ENCODE measurements at places on chromosomes 3 and 15.
A peak's percentile ranks its signal among the peaks of the same experiment; 100 is the strongest.

- DNase-seq = no peak
Observed at GRCh38 chr3:26652164-26652563, 29.6 kb downstream of the LRRC3B start.

GRCh38 chr15:51869060-51869421 lies 39.6 kb downstream of the TMOD3 start:
- DNase-seq = no peak

GRCh38 chr15:51224428-51224827 lies 114.0 kb downstream of the CYP19A1 start:
- no peak for DNase-seq

GRCh38 chr15:40927873-40928806 lies 1.0 kb upstream of the DLL4 start:
- DNase-seq = no peak

- DNase-seq = no peak
Observed at GRCh38 chr3:129723558-129724324, 117.3 kb upstream of the PLXND1 start.

GRCh38 chr15:74827614-74828013 lies 1.2 kb downstream of the CPLX3 start:
- no peak for DNase-seq

DNA sequence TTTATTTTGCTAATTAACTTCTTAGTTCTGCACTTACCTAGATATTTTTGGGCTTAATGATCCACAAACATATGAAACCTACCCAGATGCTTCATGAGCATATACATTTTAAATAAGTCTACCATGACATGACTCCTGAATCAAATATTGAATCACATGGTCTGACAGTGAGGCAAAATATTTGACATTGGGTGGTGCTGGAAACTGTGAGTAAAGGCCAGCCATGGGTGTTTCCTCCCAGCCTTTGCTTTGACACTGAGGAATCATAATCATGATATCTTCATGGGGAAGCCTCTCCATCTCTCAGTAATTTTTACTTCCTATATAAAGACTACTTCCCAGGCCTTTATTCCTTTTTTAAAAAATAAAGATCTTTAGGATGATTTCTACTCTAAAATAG lies 22.8 kb upstream of the SSR3 start:
- no peak for DNase-seq

DNA sequence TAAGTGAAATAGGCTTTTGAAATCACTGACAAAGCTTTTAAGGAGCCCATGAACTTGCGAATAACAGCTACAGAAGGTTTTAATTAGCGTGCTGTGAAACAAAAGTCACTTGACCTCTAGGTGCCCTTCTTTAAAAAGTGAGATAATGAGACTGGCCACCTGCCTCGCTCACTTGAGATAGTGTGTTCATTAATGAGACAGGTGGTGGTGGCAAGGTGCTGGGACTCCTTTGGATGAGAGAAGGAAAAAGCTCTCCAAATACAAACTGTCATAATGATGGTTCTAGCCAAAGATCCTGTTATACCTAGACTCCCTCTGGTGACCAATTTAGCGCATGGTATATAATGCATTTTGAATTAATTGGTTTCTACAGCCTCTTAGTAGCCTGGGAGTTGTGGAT lies 22.7 kb upstream of the IREB2 start:
- DNase-seq = no peak

DNA sequence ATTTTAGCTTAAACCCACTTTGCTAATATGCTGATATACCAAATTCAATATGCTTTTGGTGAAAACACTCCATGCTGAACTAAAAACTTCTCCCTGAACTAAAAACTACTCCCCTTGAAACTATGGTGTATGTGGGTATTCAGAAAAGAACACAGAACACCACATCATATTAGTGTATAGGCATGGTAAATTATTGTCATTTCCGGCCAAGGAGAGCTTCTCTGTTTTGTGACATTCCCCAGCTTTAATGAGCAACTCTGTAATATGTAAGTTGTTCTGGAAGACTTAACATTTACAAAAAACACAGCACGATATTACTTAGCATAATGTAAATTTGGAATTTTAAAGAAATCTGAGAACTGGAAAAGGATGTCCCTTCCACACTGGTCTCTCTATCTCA lies 269.9 kb upstream of the WNT5A start:
- DNase-seq = no peak

- DNase-seq = no peak
Observed at GRCh38 chr3:42071904-42072812, 19.0 kb upstream of the TRAK1 start.

GRCh38 chr3:113054552-113054951 lies 63.8 kb downstream of the GTPBP8 start:
- DNase-seq = no peak

GRCh38 chr3:117532268-117532667 lies 822.7 kb downstream of the TUSC7 start:
- no peak for DNase-seq

DNA sequence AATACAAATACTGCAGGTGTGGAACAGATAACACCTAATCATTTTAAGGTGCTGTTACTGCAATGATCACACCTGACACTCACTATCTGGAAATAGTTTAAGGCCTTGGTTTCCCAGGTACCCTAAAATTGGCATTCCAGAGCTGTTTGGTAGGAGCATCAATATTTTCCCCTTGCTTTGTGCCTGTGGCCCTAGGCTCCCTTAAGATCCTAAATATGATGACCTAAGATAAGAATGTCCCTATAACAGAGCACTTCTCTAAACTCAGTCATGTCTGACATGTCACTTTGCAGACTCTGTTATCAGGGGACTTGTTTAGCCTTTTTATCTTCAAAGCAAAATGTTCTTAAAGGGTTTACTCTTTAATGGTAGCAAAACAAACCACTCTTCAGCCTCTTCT lies 115.9 kb upstream of the STRIT1 start:
- no peak for DNase-seq

DNA sequence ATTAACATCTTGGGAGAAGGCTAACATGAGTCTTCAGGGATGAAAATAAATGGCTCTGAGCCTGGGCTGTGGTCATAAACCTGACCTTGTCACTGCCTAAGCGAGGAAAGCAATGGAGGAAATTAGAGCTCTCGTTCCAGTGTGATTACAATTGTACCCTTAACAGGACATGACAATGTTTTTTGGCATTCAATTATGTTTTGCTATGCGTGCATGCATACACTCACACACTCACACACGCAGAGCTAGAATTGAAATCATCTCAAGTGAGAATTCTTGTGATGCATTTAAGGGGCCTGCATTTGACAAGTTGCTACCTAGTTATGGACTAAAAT lies 24.1 kb downstream of the ZNF80 start:
- DNase-seq = no peak

DNA sequence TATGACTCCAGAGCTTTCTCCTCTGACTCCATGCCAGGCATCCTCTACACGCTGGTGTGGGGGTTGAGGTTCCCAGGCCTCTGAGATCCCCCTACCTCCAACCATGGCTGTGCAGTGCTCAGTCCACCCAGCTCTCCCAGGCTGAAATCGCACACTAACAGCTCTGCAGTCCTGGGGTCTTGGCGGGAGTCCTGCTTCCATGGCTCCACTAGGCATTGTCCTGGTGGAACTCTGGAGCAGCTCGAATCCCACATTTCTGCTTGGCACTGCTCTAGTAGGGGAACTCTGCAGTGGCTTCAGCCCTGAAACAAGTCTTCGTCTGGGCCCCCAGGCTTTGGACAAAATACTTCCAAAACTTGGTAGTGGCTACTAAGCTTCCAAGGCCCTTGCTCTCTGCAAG lies 50.7 kb downstream of the ROPN1B start:
- no peak for DNase-seq

- DNase-seq = no peak
Observed at GRCh38 chr3:62319570-62320243, 53.6 kb downstream of the FEZF2 start.

DNA sequence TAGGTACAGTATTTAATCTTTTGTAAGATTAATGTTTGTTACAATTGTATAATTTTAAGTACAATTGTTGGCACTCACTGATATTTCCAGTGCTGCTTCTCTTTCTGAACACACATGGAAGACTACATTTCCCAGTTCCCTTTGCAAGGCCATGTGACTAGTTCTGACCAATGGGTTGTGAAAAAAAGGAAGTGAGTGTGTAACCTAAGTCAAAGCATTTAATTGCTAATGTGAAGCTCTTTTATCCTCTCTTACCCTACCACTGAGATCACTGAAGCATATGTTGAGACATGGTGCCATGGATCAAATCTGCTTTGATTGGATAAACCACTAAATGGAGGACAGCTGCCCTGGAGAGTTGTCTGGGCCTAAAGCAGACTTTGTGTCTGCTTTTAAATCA lies 83.9 kb upstream of the PLXND1 start:
- no peak for DNase-seq

DNA sequence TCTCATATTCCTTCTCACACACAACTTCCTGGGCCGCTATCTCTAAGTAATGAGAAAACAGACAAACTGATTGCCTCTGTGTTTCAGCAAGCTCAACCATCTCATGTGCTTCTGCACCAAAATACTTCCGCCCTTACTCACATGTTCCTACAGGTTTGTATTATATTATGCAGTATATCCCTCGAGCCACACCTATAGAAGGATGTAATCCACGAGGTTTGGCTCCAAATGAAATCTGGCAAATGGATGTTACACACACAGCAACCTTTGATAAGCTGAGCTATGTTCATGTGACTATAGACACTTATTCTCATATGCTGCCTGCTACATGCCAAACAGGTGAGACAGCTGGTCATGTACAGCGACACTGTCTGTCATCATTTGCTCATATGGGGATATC lies 22.6 kb downstream of the CCRL2 start:
- DNase-seq = no peak

- no peak for DNase-seq
Observed at GRCh38 chr3:151969026-151969642, 95.7 kb downstream of the SUCNR1 start.

DNA sequence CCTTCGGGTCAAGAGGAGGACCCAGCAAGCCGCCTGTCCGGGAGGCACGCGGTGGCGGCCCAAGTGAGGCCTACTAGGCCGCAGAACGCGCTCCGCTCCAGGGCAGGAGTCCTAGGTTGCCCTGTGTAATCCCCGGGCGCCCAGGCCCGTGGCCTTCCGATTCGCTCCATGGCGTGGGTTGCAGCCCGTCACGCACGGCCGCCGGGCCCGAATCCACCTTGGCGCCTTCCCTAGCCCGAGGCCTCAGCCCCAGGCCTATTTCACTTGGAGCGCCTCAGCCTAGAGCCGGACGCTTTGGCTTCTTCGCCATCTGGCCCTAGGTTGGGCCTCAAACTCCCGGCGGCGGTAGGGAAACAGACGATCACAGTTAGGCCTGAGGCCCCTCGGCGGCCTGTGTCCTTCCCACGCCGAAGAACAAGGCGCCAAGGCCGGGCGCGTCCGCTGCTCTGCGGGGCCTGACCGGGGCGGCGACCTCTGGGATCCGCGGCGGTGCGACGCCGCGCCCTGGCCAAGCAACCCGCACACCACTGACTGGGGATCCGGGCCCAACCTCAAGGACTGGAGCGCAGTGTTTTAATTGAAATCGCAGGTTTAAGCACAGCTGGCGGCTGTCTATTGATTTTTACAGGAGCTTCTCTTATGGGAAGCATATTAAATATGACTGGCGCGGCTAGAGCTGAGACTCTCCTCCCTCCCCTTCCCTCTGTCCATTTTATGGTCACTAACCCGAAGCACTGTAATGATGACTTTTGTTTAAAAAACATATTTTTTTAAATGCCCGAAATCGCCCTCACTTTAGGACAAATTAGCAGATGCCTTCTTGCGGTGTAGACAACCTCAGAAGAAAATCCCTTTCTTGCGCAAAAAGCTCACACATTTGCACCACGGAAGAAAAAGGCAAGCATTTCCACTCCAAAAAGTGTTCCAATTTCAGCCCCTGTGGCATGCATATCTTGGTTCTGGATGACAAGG lies 3.8 kb upstream of the FEZF2 start:
- DNase-seq = no peak

- no peak for DNase-seq
Observed at GRCh38 chr15:38128341-38128781, 124.3 kb upstream of the SPRED1 start.

DNA sequence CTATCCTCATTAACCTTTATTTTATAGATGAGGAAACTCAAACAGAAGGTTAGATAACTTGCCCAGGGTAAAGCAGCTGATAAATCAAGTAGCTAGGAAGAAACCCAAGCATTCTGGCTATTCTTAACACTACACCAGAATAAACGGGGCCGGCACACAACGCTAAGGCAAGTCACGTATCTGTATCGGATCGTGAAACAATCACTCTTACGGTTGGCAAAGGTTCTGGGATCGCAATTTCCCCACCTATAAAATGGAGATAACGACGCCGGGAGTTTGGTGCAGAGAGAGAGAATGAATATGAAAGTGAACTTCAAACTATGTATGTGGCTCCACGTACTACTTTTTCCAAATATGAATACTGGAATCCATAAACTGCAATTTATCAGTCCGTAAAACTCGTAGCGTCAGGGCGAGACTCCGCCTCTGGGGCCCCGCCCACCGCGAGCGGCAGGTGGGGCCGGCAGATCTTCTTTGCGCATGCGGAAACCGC lies 252 bp upstream of the ARMC8 start:
- peak; percentile 82 for DNase-seq

GRCh38 chr15:40936709-40937666 lies 7.8 kb downstream of the DLL4 start:
- DNase-seq = no peak

DNA sequence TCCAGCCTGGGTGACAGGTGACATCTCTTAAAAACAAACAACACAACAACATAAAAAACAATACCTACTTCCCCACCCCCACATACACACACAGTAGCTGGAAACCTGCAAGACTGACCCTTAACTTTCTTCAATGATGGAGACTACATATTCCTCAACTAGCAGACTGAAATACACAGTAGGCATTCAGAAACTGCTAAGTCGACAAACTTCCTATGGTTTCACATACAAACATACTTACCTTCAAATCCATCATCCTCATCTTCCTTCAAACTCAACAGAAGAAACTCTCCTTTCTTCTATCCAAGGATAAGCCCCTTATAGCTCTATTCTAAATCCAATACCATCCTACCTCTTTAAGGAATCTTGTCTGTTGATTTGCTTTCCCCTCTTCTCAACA lies 30.6 kb downstream of the DCUN1D1 start:
- no peak for DNase-seq

DNA sequence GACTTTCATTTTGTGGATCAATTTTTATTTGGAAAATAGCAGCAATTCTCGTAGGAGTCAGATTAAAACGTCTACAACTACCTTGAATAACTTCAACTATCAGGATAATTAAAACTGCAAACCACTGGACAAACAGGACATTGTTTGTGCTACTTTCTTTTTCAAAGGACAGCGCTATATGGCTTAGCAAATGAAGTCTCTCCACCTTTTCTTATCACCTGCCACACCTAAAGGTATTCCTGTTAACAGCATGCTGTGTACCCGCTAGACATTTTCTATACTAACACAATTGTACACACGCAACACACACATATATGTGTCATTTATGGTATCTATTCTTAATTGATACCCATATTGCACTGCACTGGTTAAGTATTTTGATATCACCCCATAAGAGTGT lies 19.2 kb downstream of the MNS1 start:
- no peak for DNase-seq

GRCh38 chr3:193593668-193594030 lies 641 bp downstream of the OPA1 start:
- DNase-seq = no peak
